Lower leg skin (tissue), 4 donors: ENCODE measurements at places on chromosomes 2 and 18.
A peak's percentile ranks its signal among the peaks of the same experiment; 100 is the strongest.

DNA sequence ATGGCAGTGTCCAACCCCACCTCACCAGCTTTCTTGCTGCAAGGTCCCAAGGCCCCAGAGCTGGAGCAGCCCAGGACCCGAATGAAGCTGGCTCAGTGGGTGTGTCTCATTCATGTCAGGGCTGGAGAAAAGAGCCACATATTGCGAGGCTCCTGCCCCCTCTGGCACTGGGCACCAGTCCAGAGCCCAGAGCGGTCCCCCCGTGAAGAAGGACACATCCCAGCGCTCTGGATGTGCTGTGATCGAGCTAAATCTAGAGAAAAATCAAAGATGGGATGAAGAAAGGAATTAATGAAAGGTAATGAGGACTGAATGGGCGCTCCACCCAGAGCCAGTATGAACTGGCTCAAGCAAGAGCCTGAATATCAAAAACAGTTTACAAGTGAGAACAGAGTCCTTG is 13.3 kb upstream of the MPV17 start:
- DNase-seq = no peak

GRCh38 chr18:48828691-48829442 is 121.9 kb downstream of the SMAD7 start:
- DNase-seq = no peak

DNA sequence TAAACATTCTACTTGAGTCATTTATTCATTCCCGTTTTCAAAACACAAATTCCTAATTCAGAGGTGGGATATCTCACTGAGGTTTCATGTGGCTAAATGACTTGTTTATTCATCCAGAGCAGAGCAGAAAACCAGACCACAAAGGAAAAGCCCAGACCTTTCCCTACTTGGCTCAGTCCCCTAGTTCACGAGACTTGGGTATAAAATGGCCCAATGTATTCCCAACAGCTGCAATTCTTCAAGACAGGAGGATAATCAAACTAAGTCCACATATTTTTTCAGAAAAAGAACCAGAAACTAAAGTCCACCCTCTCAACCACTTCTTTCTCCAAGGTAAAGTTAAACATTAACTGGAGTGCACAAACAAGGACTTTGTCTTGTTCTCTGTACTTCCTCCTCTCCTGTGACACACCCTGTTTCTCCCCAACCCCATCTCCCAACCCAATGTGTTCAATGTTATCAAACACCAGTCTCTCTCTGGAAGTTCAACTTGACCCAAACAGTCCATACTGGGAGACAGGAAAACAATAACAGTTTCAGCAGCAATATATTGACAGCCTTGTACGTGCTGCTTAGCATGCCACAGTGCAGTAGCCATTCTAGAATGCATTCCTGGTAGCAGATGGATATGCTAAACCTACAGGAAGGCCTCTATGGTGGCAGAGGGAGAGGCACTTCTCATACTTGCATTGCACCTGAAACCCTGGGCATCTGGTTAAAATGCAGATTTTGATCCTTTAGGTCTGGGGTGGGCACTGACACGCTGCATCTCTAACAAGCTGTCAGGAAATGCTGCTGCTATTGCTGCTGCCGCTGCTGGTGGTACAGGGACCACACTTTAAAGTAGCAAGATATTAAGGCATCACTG is 110.7 kb downstream of the INO80D start:
- no peak for DNase-seq

DNA sequence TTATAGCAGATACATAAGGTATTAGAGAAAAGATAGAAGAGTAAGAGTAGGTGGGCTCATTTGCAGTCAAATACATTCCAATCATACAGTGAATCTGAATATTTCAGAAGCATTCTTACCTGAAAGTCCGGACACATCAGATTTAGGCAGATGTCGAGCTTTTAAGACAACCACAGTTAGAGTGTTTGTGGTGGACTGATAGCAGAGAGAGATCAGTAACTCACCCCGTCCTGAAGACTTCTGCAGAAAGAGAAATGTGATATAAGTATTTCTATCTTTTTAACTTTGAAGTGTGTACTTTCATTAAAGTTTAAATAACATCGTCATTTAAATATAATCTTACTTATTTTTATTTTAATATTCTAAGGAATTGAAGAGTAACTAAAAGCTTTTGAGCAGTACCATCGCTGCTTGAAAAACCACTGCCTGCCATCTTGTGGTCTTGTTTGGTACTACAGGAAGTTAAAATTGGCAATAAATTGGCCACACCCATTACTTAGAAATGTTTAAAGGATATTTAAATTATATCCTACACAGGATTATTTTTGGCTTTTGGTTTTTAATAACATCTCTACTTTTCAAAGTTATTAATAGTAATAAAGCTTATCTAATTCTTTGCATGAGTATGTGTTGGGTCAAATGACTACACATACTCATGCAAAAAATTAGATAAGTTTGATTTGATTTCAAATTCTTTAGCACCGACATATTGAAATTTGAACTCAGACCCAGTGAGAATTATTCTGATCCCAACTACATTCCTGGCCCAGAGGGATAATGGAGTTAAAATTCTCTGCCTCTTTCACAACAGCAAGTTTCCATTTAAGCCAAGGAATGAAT is 5.5 kb downstream of the SYT4 start:
- DNase-seq = no peak

DNA sequence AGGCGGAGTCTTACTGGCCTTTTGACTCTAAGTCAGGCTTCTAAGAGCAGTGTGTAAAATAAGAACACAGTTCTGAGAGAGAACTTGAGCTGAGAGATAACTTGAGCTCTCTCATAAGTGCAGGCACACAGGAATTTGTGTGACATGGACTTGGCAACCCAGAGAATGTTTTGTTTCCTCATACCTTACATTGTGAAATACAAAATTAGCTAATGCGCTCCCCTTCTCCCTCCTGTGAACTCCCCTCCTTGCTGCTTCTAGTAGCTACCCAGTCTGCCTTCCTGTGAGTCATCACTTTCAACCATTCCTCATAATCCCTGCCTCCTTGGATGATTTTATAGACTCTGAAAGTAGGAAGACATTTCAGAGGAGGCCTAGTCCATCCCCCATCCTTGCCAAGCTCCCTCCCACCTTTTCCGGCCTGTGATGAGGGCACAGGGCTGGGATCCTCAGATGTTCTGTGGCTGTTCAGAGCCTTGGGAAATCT is 22.6 kb downstream of the FER1L5 start:
- DNase-seq = peak; percentile 28

GRCh38 chr2:100887039-100887578 is 67.2 kb downstream of the NPAS2 start:
- peak; percentile 68 for DNase-seq

GRCh38 chr2:9652898-9653479 is 22.2 kb upstream of the YWHAQ start:
- no peak for DNase-seq

DNA sequence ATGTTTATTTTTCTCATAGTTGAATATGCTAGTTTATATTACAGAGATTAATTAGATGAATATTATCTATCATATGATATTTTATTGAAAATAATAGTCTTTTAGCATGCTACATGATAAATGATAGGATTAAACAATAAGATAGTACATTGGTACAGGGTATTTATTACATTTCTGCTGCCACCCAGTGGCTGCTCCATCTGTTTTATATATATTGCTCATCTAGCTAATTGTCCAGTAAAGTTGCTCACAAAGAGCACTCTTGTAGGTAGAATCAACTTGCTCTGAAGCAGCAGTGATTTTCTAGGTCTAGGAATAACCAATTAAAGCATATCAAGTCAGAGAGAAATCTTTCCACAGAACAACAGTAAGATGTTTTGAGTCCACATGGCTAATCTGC is 183.3 kb downstream of the ASXL3 start:
- no peak for DNase-seq

DNA sequence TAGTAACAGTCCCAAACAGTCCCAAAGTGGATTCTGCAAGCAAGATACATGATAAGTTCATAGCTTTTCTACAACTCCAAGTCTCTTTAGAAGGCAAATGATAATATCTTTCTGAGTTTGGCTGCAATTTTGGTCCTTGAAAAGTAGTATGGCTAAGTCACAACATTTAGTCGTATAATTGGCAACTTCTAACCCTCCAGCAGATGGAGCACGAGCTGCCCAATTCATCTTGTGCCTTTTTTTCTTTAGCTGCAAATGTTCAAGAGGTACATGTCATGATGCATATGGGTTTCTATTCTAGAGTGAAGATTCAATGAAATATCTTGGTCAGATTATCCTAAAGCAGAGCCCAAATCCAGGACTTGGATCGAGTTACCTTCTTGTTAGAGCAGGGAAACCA is 127.0 kb upstream of the KLHL14 start:
- no peak for DNase-seq

DNA sequence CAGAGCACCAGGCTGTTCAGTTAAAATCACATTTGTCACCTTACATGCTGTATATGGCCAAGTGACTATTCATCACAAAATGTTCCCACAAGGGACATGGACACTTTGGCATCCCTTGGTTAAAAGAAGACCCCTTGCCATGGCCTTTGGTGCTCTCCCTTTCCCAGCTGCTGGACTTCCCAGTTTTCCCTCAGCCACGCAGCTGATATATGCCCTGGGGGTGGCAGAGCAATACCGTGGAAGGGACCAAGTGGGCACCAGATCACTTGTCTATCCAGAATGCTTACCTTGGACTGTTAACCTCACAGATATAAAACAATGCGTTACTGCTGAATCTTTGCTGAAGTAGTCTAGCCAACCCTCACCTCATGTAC is 35.3 kb downstream of the PAIP2B start:
- DNase-seq = no peak

- DNase-seq = no peak
These were observed 11.0 kb upstream of the ALPK2 start for GRCh38 chr18:58639751-58640427.

DNA sequence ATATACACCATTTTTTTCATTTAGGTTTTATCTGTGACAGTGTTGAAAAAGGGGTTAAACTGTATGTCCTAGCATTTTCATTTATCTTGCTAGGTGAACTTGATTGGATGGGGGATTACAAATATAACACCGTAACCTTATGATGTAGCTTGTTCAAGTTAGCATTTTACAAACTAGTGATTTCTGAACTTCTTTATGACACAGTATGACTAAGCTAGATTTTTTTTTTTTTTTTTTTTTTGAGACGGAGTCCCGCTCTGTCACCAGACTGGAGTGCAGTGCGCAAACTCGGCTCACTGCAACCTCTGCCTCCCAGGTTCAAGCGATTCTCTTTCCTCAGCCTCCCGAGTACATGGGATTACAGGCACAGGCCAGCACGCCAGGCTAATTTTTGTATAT is 47.1 kb downstream of the KCMF1 start:
- DNase-seq = no peak

- DNase-seq = no peak
These were observed 295 bp upstream of the MTX2 start for GRCh38 chr2:176268976-176269318.

DNA sequence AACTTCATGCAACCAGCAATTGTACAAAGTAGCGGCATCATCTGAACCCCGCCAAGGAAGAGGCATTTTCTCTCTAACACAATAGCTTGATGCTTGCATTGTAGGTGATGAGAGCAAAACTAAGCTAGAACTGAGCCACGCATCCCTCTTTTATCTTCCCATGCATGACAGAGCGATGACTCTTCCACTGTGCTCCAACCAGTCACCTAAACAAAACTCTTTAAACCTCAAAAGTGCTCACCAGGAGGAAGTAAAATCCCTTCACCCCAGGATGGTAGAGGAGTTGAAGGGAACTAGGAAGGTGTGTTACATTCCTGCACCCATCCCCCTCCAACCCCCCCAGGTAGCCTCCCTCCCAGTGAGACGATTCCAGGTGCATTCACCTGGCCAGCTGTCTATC is 59.7 kb upstream of the SALL3 start:
- DNase-seq = peak; percentile 17

GRCh38 chr2:37110306-37111212 is 26.2 kb downstream of the GPATCH11 start:
- DNase-seq = no peak

- no peak for DNase-seq
These were observed 90.0 kb downstream of the CRACDL start for GRCh38 chr2:98846041-98846440.

- DNase-seq = no peak
These were observed 61.0 kb downstream of the CIB4 start for GRCh38 chr2:26580151-26580550.

GRCh38 chr2:154992826-154993225 is 294.3 kb downstream of the KCNJ3 start:
- no peak for DNase-seq

DNA sequence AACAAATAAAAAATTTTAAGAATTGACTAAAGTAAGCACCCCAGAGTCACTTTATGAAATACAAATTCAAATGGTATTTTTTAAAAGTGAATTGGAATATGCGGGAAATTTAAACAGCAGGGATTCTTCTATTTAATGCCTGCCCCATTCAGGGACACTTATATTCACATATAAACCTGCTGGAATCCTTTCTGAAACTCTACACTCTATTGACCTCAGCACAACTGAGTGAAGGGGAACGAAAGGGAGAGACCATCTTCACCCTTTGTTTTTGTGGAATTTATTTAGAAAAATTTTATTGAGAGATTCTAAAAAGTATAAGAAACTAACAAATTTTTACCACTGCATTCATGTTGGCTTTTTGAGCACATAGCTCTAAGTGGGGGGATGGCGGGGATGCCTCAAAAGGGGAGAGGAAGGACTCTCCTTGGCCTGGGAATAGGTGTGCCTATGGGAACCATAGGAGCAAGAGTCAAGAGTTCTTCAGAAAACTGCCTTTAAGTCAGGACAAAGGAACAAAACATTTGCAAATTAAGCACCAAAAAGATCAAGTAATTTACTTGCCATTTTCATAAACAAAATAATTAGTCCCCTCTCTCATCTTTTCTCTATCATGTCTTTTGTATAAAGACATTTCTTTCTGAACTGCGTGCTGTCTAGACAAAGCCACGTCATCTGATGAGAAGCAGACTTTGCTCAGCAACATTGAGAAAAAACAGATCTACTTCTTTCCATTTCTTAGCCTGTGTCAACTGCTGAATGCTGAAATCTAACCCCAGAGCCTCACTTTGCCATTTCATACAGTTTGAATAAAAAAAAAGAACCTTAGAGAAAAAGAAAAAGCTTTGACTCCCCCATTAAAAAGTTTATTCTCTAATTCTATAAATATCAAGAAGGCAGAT is 21.6 kb upstream of the FLACC1 start:
- DNase-seq = no peak

- no peak for DNase-seq
These were observed 432.9 kb upstream of the MYT1L start for GRCh38 chr2:2764001-2764355.
